Left colon (tissue), 2 donors: ENCODE measurements at places on chromosomes 1 and 21.

- DNase-seq = no peak
These were observed 114.9 kb downstream of the DENND1B start for GRCh38 chr1:197660389-197660788.

- no peak for DNase-seq
These were observed 7.9 kb upstream of the OR2B11 start for GRCh38 chr1:247465796-247466195.

DNA sequence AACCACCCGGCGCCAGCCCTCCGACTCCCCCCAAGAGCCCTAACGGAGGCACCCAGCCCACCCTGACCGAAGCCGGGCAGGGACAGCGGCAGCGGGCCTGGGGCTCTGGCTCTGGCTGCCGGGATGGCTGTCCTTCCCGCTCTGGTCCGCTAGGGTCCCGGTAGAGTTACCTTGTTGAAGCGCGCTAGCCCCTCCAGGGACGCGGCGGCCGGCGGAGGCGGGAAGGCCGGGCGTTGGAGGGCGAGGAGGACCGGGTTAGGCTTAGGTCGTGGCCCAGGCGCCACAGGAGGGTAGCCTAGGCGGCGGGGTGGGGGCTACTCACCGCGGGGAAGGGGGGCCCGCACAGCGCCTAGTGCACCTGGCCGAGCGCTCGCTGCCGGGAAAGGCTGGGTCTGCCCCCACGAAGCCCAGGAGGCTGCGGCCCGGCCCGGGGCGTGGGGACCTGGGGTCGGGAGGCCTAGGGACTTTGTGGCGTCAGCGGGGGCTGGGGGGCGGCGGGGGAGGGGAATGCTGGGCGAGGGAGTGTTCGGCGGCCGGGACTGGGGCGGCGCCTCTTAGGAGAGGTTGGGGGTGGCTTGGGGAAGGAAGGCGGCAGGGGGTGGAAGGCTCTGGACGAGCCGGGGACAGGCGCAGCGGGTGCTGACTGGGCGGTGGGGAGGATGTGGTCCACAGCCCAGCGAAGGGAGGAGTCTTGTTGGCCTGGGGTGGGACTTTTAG, at the start of gene TRIM17:
Gene TRIM17 (minus strand): TSS at position 645 of the 717 bp plus-strand sequence. CDS start 1,789 bp downstream, outside the sequence.
- DNase-seq = peak; percentile 29

- DNase-seq = no peak
These were observed 19.9 kb downstream of the ZNF648 start for GRCh38 chr1:182041615-182042014.

DNA sequence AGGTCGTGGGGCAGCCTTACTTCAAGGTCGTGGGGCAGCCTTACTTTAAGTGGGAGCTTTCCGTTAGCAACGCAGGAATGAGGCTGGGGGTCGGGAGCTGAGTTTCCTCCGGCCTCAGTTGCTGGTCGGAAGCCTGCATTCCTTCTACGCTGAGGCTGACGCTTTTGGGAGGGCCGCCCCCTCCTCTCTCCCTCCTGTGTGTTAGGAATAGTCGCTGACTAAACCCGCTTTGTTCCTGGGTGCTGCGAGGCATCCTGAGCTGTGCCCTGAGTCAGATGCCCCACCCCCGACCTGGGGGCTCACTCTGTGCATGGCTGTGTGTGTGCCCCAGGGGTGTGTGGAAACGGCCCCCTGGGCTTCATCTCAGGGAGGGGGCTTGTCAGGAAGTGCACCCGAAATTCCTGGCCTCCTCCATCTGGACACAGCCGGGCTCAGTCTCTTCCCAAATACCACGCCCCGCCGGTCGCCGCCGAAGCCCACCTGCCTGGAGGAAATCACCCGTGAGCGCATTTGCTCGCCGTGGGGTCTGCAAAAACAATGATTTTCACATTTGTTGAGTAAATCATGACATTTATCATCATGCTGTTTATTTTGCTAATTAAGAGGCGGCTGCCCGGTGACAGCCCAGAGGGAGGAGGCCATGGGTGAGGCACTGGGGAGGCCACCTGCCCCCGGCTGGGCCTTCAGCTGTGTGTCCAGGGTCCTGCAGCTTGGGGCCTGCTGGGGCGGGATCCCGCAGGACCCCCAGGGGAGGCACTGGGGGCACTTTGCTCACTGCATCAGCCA, 121.4 kb downstream of the PRDM16 start:
- DNase-seq = no peak

GRCh38 chr1:18072066-18072465, 35.5 kb upstream of the IGSF21 start:
- no peak for DNase-seq

GRCh38 chr1:46153732-46154131, 21.2 kb upstream of the TSPAN1 start:
- DNase-seq = no peak

DNA sequence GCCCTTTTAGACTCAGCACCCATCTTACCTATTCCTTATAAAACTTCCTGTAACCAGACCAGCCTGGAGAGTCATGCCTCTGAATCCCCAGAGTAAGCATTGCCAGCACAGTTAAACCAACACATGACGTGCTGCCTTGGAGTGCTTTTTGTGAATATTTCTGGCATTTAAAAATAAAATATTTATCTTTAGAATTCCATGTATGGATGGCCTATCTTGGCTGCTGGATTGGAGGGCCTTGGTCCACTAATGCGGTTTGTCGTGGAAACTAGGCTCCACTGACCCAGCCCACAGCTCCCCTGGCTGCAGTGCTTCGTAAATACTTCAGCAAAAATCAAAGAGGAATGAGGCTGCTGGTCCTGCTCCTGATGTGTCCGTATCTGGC, 17.5 kb downstream of the MTARC1 start:
- no peak for DNase-seq

GRCh38 chr1:185096531-185096930, 51.2 kb downstream of the RNF2 start:
- DNase-seq = no peak

- DNase-seq = no peak
These were observed 7.6 kb downstream of the DCLRE1B start for GRCh38 chr1:113912594-113913311.

- no peak for DNase-seq
These were observed 329.7 kb upstream of the USP24 start for GRCh38 chr1:55544826-55545225.

DNA sequence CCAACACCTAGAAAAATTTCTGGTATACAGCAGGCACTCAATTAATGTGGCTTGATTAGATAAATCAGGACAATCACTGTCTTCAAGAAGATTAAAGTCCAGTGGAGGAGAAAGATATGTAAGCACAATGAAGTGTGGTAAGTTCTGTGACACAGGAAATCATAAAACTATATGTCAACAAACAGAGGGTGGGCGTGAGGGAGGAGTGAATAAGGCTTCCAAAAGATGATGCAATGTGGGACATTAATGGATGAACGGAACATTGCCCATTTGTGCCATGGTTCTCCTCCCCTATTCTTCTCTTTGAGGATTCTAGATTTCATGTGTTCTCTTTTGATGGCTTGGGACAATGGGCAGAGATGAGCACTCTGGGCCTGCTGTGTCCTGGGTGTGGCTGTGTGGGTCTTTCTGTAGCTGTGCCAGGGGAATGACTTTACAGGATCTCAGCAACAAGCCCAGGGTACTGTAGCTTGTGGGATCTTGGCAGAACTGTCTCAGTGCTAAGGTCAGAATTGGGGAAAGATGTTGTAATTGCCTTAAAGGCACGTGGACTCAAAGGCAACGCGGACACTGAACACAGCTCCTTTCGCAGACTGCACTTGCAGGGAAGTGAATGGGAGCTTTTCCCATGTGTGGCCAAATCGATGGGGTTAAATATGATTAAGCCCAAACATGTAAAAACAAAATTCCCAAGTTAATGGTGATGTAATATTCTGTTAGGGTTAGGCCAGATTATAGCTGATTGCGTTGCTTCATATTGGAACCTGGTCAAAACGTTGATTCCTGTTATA, 366.9 kb downstream of the TGFB2 start:
- peak; percentile 23 for DNase-seq

- no peak for DNase-seq
These were observed 4.2 kb downstream of the HIVEP3 start for GRCh38 chr1:41914516-41914915.

DNA sequence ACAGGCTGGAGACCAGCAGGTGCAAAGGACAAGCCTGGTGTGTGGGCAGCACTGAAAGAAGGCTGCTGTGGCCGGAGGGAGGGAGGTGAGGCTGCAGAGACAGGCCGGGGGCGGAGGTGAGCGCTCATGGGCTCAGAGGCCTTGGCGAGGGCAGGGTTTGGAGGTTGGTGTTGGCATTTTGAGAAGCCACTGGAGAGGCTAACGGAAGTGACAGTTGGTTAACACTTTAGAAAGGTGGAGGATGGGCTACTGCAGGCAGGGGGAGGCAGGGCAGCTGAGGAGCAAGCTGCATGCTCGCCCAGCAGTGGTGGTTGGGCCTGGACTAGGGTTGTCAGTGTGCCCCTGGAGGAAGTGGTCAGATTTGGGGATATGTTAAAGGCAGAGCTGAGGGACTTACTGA, 37.5 kb downstream of the QSOX1 start:
- DNase-seq = no peak

DNA sequence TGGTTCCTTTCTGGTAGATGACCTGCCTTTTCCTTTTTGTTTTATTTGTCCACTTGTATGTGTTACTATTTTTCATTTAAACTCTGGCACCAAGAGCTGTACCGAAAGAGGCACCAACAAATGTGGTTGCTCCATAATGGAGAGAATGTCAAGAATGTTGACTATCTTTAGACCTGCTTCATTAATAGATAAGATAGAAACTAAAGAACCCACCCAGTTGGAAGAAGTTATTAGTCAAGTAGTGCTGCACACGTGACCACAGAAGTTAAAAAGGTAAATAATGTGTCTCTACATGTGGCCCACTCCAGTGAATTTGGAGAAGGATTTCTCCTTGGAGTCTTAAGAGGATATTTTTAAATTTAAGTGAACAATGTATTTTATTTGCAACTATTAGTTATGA, 9.3 kb downstream of the ATP1A1 start:
- DNase-seq = no peak

- no peak for DNase-seq
These were observed 726.2 kb downstream of the USP25 start for GRCh38 chr21:16455978-16456377.

DNA sequence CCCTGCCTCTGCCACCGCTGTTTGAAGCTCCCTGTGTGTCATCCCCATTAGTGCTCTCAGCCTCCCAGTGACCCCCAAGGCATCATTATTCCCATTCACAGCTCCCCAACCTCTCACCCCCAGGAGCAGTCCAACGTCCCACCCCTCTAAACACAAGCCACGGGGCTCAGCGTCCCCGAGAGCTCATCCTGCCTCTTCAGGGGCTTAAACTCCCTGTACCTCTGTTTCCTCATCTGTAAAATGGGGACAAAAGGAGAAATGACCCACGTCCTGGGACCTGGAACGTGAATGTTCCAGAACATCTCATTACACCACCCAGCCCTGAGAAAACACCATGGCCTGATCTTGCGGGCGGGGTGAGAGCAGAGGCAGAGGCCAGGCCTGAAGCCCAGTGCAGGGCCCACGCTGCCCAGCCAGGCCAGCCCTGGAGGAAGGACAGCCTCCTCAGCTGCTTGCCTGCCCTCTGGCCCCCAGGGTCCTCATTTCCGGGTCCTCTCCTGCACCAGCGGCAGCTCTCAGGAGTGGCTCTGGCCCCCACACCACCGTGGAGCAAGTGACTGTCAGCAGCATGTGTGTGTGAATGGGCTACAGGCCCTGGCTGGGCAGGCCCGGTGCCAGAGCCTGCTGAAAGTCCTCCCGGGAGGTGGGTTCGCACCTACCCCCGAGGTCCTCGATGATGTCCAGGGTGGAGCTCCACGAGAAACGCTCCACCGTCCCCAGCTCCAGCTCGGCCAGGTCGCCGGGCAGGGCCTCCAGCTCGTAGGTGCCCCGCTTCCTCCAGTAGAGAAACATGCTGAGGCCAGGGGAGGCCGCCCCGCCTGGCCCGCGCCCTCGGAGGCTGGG, 14.1 kb upstream of the PLEKHG5 start:
- no peak for DNase-seq
